Activated CD4-positive, alpha-beta T cell treated with anti-CD3 and anti-CD28 coated beads, Interleukin-10, Interleukin-2, amounts not matched to agents 100 ng/mL and 50 ng/mL, durations not matched to agents 16 hours and 8 hours (primary cell): ENCODE measurements at places on chromosomes 16 and 17.

DNA sequence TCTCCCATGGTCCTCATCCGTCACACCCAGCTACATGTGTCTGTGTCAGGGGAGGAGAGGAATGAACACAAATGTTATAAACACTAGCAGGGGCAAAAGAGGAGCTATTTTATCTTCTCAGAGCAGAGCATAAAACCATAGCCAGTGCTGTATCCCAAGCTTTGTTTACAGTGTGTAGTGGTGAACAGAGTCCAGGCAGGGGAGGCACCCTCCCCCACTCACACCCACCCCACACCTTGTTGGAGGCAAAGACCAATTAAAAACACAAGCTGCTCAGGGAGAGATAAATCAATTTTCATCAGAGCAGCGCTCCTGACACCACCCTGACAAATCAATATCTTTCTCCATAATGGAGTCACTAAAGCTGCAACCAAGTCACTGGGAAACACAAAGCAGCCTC lies 132.6 kb upstream of the CCL2 start:
- no peak for DNase-seq

- DNase-seq, result no peak
Measured at GRCh38 chr16:50351116-50351515, 17.7 kb downstream of the BRD7 start.

DNA sequence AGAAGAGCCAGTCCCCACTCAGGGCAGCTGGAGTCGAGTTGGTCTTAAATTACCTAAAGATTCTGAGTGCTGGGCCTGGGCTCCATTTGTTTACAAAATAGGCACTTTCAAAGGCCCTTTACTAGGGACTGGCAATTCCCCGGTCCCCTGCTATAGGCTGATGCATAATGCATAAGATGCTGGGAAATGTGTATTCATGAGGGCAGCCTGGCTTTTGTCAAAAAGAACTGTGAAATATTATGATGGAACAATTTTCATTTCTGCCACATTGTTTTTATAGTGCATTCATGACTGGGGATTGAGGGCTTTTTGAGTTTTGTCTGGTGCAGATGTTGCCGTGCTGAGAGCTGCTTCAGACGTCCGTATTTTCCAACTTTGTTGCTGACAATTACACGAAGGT lies 617.0 kb upstream of the CDH5 start:
- DNase-seq, result no peak

- peak; percentile 84 for DNase-seq
Measured at GRCh38 chr17:58112970-58113631, 29.9 kb downstream of the DYNLL2 start.

DNA sequence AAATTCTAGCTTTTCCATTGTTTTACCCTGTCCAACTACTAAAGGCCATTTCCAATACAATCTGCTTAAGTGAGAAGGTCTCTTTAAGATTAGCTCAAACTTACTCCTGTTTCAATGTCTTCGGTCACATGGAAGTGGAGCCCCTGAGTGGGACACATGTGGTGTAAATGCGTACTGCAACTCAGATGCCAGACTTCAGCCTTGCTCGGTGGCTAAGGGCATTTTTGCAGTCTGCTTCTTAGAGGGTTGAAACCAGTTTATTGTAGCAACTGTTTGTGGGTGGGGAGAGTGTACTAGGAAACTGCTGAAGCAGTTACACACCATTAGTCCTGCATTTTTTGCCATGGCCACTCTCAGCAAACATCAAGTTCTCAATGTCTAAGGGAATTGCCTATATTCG lies 140.6 kb downstream of the PARN start:
- no peak for DNase-seq
